Stimulated activated CD8-positive, alpha-beta memory T cell treated with anti-CD3 and anti-CD28 coated beads, Interleukin-4, amount 100 ng/mL, for 4 hours (primary cell): ENCODE measurements at places on chromosomes 6 and 20.

DNA sequence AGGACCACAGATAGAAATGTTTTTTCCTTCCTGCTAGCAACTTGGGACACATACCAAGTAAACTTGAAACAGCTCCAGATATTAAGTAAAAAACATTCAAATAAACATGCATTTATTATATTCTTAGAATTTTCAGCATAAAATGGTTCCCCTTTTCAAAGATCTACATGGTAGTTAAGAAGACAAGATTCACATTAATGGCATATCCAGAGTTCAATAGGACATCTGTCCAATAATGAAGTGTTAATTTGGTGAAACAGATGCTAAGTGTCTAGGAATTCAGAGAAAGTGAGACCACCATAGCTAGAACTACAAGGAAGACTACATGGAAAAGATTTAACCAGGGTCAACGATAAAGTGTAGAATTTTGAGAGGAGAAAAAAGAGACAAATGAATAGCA is 184.9 kb downstream of the COL12A1 start:
- DNase-seq = no peak

DNA sequence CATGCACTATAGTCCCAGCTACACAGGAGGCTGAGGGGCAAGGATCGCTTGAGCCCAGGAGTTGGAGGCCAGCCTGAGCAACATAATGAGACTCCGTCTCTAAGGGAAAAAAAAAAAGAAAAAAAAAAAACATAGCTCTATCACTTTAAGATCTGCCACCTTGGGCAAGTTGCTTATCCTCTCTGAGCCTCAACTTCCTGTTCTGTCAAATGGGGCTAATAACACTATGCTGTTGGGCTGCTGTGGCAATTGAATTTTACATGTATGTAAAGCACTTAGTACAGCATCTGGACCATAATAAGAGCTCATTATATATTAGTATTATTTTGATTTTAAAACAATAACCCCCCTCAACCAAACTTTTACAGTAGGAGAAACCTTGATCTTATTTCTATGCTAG is 141.5 kb downstream of the ATXN1 start:
- no peak for DNase-seq

- DNase-seq = no peak
Observed at GRCh38 chr20:44342248-44342647, 5.4 kb downstream of the R3HDML start.

- DNase-seq = no peak
Observed at GRCh38 chr6:30707281-30707850, 9.7 kb downstream of the MDC1 start.

- no peak for DNase-seq
Observed at GRCh38 chr6:78150425-78150824, 497.6 kb downstream of the MEI4 start.

GRCh38 chr6:75213112-75213511 is 7.3 kb upstream of the COL12A1 start:
- DNase-seq = no peak

- DNase-seq = no peak
Observed at GRCh38 chr6:56742122-56742791, 99.6 kb upstream of the DST start.

DNA sequence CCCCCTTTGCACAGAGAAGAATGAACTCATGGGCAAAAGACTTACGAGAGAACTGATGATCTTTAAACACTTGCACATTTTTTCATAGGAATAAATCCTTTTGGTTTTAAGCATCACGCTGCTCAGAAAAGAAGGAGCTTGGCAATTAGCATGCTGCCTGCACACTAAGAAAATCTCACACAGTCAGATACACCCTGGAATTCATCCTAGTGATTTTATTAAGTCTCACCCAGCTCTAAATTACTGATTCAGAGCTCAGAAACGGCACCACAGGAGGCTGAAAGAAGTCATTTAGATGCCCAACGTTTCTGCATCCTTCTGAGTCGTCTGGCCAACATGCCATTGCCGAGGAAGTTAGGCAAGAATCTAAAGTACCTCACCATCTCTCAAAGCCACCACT is 18.0 kb upstream of the NRSN1 start:
- no peak for DNase-seq

DNA sequence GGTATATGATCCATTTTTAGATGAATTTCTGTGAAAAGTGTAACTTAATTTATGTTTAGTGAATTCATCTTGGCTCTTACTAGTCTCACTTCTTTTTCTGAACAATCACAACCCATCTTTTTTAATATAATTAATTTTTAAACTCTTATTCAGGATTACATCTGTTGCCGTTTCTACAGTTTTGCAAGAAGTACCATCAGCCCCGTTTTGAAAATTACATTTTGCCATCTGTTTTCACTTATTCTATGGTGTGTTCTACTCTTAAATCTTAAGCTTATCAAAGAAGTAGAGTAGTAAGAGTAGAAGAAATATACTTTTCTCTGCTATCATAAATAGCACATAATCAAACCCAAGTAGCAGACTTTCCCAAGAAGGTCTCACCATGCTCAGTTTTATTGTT is 70.1 kb downstream of the ZNF292 start:
- DNase-seq = no peak

DNA sequence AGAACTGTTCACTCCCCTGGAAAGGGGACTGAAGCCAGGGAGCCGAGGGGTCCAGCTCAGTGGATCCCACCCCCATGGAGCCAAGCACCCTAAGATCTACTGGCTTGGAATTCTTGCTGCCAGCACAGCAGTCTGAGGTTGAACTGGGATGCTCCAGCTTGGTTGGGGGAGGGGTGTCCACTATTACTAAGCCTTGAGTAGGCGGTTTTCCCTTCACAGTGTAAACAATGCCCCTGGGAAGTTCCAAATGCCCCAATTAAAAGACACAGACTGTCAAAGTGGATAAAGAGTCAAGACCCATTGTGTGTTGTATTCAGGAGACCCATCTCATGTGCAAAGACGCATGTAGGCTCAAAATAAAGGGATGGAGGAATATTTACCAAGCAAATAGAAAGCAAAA is 150.2 kb downstream of the LPA start:
- no peak for DNase-seq

DNA sequence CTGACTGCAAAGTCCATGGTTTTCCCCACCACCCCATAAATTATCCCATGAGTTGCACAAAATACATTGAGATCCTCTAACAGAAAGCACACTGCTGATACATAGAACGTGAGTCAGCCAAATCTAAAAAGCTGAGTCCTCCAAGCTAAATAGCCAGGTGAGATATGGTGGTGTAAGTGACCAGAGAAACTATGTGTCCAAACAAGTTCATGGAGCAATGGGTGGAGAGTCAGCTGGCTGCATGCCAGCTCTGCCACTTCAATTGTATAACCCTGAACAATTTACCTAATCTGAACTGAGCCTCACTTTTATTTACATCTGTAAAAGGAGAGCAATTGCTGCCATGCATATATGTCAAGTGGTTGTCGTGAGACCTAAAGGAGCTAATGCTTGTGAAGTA is 9.7 kb downstream of the SNAP25 start:
- DNase-seq = no peak

GRCh38 chr6:5583528-5583927 is 322.2 kb downstream of the FARS2 start:
- DNase-seq = no peak

GRCh38 chr20:20549704-20550103 is 162.7 kb downstream of the RALGAPA2 start:
- no peak for DNase-seq

GRCh38 chr6:107237992-107238660 is 122.8 kb upstream of the BEND3 start:
- DNase-seq = no peak

- no peak for DNase-seq
Observed at GRCh38 chr6:40900791-40901190, 138.2 kb downstream of the UNC5CL start.

GRCh38 chr6:138184230-138184629 is 22.5 kb downstream of the ARFGEF3 start:
- no peak for DNase-seq

DNA sequence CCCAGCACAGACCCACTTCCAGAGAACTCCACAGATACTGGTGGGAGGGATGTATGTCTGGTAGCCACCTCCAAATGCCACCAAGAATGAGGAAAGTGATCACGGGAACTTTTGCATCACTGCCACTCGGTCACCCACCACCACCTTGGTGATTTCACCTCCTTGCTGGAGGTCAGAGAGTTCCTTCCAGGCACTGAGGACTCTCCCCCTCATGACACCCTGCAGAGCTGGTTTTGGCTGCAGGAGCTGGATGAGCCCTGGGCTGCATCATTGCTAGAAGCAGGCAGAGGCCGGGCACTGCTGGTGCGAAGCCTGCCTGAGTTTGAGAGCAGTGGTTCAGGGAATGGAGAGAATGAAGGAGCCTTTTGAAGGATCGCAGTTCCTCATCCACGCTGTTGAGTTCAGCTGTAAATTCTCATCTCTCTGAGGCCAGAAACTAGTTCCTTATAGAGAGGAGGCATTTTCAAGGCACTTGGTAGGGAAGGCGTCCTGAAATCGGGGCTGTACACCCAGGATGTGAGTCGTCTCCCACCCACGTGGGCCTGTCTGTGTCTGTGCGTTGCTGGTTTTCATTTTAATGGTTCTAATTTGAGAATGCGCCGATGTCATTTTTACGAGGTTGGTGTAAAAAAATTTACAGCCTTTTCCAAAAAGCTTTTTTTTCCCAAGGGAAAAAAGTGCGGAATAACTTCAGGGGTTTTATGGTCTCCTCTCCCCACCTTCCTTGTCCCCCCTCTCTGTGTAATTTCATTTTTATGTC is 25.0 kb downstream of the FOXP4 start:
- no peak for DNase-seq
